ENCODE measurements at places on chromosomes 1 and 21. TPM values are rescaled to one million over a fixed set of nuclear protein-coding genes. Genes with fewer than 3 reads are reported as not detected.

The C4BPA gene
- not detected for total RNA-seq

The FCMR gene
- 37.2 TPM for total RNA-seq

The HENMT1 gene
- total RNA-seq = 36.0 TPM

The CAMK2N1 gene
- total RNA-seq = 0.47 TPM

The PCBP3 gene
- 2.2 TPM for total RNA-seq

- DNase-seq = no peak
Measured at GRCh38 chr1:164466429-164466828, 92.6 kb upstream of the PBX1 start.

- DNase-seq = no peak
Measured at GRCh38 chr1:14826172-14826636, 227.7 kb downstream of the KAZN start.

DNA sequence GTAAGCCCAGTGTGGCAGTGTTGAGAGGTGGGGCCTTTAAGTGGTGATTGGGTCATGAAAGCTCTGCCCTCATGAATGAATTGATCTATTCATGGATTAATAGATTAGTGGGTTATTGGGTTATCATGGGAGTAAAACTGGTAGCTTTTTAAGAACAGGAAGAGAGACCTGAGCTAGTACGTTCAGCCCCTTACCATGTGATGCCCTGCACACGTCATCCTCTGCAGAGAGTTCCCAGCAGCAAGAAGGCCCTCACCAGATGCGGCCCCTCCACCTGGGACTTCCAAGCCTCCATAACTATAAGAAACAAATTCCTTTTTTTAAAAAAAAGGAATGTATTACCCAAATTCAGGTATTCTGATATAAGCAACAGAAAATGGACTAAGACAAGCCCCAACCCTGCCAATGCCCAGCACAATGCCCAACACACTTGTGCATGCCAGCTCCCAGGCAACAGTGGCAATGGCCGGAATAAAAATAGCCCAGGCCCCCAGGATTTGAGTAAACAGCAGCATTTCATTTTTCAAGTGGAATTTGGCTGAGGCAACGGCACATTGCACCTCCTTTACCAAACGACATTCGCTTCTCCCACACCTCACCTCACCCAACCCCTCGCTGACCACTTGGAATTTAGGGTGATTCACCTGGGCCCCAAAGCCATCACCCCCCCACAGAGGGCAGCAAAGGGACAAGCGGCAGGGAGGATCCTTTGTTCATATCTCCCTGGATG lies 215.9 kb downstream of the TOMM20 start:
- no peak for DNase-seq

All from activated CD8-positive, alpha-beta memory T cell treated with anti-CD3 and anti-CD28 coated beads, Interleukin-2, amount 10 ng/mL, durations not matched to agents 7 days and 5 days (primary cell).